ENCODE measurements at places on chromosomes 7 and 10.

GRCh38 chr10:44902941-44903545 lies 8.1 kb upstream of the TMEM72 start:
- DNase-seq, result no peak

- no peak for DNase-seq
Observed at GRCh38 chr10:5871596-5871995, 18.1 kb downstream of the ANKRD16 start.

GRCh38 chr10:76618171-76618570 lies 1019.4 kb downstream of the KCNMA1 start:
- no peak for DNase-seq

DNA sequence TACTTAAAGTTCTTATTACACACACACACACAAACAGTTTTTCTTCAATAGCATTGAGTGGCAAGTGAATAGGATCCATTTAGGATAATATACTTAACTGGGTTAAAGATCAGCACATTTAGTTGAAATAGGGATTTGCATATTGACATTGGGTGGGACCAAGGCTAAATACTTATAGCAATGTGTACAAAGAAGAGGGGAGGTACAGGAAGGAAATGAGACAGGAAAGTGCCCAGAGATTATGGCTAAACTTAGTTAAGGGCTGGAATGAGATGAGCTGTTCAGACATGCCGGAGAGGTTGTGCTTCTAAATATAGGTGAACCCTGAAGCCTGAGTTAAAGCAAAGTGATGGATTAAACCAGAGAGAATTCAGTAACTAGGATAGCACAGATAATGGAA lies 95.1 kb downstream of the LSMEM1 start:
- no peak for DNase-seq

GRCh38 chr7:115015619-115016018 lies 93.7 kb downstream of the MDFIC start:
- peak; percentile 58 for DNase-seq

- no peak for DNase-seq
Observed at GRCh38 chr7:53418834-53419482, 383.5 kb downstream of the POM121L12 start.

DNA sequence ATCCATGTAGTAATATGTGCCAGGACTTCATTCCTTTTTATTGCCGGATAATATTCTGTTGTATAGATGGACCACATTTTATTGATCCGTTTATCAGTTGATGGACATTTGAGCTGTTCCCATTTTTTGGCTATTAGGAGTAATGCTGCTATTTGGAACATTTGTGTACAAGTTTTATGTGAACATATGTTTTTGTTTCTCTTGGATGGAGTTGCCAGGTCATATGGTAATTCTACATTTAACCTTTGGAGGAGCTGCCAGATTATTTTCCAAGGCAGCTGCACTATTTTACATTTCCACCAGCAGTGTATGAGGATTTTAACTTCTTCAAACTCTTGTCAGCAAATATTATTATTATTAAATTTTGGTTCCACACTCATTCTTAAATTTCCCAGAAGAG lies 59.2 kb downstream of the C10orf90 start:
- no peak for DNase-seq

GRCh38 chr10:49096890-49097445 lies 18.4 kb downstream of the VSTM4 start:
- no peak for DNase-seq

GRCh38 chr7:84177758-84178412 lies 16.7 kb downstream of the SEMA3A start:
- DNase-seq, result no peak

GRCh38 chr7:87473986-87474385 lies 1.5 kb downstream of the ABCB4 start:
- DNase-seq, result no peak

DNA sequence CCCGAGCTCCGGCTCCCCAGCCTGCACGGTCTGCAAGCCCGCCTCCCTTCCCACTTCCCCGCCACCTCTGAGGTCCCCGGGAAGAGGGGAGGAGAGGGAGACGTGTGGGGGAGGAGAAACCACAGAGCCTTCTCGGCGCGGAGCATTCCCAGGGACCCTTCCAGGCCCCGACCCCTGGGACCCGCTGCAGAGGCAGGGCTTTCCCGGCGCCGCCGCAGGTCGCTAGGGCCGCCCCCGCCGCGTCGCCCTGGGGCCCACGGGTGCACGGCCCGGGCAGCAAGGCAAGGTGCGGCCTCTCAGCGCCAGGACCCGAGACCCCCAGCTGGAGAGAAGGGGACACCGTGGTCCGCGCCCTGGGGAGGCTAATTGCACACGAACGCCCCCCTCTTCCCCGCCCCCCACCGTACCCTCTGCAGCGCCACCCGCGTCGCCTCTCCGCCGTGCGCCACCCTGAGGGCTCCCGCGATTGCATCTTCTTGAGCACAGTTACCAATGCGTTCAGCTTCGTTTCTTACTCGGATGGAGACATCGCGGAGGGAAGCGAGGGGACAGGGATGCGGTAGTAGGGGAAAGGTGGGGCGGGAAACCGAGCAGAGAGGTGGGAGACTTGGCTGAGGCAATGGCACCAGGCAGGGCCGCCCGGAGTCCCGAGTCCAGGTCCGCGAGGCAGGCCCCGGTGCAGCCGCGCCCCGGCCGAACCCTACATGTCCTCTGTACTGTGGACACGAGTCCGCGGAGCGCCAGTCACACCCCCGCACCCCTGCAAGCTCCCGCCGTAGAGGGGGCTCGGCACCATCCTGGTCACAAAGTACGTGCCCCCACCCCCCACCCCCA lies 28.9 kb downstream of the SKIDA1 start:
- DNase-seq, result no peak

DNA sequence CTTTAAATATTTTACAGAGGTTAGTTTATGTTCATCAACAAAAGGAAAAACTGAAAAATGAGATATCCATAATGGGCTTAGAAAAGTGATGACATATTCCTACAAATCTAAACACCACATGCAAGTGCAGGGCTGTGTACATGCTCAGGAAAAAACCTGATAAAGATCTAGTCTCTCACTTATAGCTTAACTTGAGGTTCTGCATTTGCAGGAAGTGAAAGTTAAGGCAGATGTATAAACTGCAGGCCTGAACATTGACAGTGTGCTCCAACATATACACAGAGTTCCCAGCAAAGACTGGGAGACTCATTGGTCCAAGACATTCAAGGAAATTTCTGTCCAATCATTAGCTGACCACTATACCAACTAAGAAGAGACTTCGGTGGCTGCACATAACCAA lies 63.8 kb upstream of the RET start:
- DNase-seq, result no peak

DNA sequence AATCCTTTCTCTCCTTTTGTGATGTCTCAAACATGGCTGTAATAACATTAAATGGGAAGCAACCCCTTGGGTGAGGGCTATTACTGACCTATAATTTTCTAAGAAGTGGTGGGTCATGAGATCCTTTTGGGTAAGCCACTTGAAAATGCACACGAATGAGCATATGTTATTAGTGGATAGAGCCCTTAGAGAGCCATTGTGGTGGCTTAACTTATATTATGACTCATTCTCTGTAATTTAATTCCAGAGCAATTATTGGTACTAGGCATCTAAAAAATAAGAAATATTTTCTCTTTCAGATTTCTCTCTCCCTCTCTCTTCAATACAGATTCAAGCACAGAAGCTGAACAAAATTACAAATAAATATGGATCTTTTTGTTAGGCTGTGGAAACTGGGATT lies 1177.4 kb upstream of the PHF14 start:
- no peak for DNase-seq

DNA sequence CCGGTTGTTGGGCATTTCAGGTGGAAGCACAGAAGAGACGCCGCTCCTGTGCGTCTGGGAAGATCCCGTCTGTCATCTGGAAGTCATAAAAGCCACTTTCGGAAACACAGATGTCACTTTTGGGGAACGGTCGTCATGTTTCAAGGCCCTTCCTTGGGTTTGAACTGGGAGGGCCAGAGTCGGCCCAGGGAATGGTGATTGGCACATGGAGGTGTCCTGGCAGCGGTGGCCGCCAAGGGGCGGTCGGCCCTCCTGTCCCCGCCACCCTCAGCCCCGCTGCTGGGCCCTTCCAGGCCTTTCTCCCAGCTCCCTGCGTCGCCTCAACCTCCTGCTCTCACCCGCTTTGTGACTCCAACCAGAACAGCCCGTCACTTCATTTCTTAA lies 115.2 kb upstream of the SFMBT2 start:
- DNase-seq, result no peak

GRCh38 chr7:37205451-37205850 lies 243.2 kb downstream of the ELMO1 start:
- DNase-seq, result no peak

- no peak for DNase-seq
Observed at GRCh38 chr7:3042861-3043489, 692 bp downstream of the CARD11 start.

DNA sequence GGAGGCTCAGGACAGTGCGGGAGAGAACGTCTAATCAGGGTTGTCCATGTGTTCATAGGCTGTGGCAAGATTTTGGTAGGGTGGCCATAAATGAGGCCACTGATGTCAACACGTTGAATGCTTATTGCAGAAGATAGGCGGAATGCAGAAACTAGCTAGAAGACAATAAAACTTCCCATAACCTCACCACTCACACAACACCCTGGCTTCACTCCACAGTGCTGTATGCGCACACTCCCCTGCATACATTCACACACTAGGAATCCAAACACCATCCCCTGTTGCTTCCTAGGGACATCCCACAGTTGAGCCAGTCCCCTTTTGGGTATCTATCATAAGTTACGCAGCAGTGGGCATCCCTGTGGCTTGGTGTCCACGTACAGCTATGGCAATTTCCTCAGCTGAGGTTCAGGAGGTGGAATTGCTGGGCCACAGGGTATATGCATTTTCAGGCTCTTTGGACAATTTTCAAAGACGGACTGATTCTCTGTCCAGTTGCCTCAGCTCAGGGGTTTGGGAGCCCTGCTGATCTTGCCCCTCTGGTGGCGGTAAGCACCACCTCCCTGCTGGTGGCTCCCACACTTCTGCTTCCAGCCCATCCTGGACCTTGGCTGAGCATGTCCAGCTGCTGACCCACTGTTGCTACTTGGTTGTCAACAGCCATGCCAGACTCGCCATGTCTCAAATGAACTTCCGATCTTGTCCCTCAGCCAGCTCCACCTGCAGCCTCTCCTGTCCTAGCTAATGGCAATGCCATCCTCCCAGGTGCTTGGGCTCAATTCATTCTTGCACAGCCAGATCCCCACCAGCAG lies 36.4 kb downstream of the CDH23 start:
- DNase-seq, result no peak

DNA sequence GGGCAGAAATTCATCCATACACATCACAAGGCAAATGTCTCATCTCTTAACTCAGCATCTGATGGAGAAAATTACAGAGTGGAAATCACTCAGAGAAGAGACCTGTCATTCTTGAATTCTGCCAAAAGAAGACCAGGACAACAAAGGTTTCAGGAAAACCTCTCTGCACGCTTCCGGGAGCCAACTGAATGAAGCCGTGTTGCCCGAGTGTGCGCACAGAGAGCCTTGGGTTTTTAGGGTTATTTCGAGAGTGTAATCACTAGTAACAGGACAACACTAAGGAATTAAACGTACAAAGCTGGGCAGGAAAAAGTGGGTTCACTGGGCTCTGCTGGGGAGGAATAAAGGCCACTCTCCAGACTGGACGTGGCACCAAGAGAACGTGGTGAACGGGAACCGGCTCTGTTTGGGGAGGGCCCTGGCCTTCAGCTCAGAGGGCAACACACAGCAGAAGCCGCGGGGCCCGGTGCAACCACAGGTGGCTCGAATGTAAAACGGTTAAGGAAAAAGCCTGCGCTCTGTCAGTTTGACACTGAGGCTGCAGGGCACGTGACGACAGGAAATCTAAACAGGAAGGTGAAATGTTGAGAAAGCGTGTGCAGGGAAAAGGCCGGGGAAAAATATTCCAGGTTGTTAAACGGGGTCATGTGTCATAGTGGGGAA lies 331.5 kb downstream of the DNAJB6 start:
- DNase-seq, result no peak

DNA sequence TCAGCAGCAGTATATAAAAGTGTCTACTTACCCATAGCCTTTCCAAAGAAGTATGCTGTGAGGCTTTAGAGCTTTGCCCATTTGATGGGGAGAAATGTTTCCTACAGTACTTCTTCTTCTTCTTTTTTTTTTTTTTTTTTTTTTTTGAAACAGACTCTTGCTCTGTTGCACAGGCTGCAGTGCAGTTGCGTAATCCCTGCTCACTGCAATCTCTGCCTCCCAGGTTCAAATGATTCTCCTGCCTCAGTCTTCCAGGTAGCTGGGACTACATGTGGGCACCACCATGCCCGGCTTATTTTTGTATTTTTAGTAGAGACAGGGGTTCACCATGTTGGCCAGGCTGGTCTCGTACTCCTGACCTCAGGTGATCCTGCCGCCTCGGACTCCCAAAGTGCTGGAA lies 101.7 kb upstream of the TMEM26 start:
- DNase-seq, result no peak

DNA sequence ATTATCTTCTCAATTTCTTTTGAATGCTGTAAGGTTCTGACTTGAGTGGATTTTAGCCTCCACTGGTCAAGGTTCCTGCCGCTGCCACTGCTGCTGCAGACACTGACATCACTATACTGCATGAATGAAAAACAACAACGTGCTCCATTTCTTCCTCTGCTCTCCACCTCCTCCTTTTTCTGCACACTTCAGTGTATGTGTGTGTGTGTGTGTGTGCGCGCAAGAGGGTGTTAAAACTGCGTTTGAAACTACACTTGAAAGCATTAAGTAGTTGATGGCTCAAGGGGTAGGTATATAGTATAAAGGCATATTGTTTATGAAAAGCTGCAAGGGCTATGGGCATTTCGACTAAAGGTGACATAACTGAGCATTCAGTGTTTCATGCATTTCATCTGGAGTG lies 3.5 kb downstream of the GLCCI1 start:
- no peak for DNase-seq

GRCh38 chr7:15782656-15783055 lies 96.2 kb upstream of the MEOX2 start:
- no peak for DNase-seq

GRCh38 chr7:157433628-157434027 lies 96.8 kb downstream of the DNAJB6 start:
- no peak for DNase-seq

DNA sequence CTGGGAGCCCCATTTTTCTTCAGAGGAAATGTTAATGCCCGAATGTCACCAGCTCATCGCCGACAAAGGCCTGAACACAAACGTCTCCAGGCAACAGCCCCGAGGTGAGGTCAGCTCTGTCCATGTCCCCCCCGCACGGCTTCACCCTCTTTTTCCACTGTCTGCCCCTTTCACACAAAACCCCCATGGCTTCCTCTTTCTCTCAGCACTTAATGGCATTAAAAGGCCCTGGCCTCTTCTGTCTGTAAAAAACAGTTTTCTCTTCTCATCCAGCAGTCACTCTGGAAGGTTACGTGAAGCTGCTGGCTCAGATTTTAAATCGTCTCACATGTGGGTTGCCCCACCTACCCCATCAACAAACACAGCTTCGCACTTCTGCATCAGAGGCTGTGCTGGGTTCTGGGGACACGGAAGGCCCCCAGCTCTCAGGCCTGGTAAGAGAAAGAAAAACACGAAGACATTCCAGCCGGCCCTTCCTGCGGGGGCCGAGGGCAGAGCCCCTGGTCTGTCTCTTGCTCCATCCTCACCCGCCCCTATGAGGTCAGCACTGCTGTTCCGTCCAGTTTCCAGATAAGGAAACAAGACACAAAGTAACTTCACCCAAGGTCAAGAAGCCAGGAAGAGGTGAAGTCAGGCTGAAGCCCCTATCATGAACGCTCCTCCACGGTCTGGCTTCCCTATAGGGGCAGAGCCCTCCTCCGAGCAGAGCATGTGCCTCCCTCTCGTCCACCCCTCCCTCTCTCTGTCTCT lies 91.1 kb upstream of the PDGFA start:
- DNase-seq, result no peak

GRCh38 chr7:106520962-106521514 lies 139.9 kb downstream of the CCDC71L start:
- no peak for DNase-seq
